ENCODE measurements at places on chromosomes 4 and X.

DNA sequence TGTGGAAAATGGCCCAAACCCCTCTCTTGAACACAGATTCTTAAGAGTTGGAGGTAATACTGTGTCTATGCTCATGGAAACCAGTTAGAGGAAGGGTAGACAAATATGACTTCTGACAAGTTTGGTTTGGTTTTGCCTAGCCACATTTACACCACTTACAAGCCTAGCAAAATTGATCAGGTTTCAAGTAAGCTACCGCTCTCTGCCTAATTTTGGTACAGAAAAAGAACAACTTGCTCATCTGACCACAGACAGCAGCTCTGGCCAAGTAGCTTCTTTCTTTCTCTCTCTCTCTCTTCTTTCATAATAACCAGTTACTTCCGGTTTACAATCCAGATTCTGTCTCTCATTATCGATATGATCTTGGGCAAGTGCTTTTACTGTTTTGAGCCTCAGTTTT, 260.0 kb downstream of the GLUD2 start:
- DNase-seq = no peak

GRCh38 chr4:19005211-19005610, 983.7 kb upstream of the LCORL start:
- peak; percentile 25 for DNase-seq

DNA sequence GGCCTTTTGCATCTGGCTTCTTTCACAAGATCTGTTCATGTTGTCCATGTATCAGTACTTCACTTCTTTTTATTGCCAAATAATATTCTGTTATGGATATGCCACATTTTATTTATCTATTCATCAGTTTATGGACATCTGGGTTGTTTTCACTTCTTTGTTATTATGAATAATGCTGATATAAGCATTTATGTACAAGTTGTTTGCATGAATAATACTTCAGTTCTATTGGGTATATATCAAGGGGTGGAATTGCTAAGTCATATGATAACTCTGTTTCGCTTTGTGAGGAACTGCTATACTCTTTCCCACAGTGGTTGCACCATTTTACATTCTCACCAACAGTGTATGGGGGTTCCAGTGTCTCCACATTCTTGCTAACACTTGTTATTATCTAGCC, 190.4 kb downstream of the RBMX2 start:
- DNase-seq = no peak

DNA sequence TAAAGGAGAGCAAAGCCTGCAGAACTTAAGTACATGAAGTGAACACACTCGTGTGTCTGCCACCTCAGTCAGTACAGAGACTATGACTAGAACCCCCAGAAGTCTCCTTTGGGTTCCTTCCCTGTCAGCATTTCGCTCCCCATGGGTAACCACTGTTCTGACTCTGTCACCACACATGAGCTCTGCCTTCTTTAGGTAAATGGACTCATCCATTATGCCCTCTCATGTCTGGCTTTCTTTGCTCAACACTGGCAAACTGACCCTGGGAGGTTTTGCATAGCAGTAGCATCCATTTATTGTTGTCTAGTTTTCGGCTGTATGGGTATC, 38.5 kb downstream of the TBC1D14 start:
- no peak for DNase-seq

DNA sequence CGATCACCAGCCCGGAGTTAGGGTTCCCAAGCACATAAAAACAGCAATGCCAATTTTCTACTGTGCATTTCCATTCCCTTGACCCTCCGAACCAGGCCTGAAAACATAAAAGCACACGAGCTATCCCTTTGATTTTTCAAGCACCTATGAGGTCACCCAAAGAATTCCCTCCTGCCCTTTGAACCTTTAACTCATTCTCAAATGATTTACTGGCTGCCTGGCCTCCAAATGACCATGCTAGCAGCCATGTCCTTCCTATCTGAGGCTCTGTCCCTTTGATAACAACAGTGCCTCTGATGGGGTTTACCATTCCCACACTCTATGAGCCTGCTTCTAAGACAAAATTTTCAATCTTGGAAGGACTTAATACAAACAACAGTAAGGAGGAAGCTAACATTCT, 15.2 kb downstream of the SHROOM4 start:
- no peak for DNase-seq

DNA sequence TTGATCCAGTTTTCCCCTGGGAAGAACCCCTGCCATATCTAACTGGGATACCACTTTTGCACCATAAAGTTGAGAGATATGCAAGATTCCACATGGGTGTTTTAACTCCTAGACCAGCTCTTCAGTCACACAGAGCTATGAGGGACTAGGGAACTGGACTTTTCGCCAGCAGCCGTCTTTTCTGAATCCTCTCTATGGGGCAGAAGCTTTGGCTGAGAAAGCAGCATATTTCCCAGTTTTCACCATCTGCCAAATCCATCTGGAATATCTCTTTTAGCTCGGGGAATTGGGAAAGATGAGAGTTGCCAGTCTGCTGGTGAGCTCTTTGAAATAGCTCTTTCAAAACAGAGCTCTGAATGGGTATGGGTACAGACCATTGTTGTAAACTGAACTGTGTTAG, 20.9 kb downstream of the APOOL start:
- DNase-seq = no peak

DNA sequence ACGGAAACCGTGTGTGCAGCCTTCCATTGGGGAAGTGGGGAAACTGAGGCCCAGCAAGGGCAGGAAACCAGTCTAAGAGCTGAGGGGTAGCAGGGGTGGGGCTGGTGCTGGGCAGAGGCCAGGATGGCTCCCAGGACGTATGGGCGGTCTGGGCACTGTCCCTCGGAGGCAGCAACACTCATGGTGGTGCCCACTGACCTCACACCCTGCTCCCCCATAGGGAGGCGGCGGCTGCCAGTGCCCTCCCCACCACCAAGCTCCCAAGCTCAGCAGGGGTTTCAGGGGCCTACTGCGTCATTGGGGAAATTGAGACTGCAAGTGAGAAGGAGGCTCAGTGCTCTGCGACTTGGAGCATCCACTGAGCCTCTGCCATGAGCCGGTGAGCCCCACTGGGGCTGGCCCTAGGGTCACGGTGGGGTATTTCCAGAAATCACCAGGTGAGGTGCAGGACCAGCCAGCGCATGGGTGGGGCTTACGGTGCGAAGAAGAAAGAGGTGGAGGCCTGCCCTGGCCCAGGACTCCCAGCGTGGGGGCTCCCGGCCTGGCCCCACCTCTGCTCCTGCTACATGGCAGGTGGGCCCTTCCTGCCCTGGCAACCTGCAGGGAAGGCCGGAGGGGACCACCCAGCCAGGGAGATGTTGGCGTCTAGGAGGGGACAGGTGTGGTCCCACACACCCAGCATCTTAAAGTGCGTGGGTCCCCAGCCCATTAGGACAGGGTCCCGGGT, 915 bp downstream of the MSANTD1 start:
- no peak for DNase-seq

DNA sequence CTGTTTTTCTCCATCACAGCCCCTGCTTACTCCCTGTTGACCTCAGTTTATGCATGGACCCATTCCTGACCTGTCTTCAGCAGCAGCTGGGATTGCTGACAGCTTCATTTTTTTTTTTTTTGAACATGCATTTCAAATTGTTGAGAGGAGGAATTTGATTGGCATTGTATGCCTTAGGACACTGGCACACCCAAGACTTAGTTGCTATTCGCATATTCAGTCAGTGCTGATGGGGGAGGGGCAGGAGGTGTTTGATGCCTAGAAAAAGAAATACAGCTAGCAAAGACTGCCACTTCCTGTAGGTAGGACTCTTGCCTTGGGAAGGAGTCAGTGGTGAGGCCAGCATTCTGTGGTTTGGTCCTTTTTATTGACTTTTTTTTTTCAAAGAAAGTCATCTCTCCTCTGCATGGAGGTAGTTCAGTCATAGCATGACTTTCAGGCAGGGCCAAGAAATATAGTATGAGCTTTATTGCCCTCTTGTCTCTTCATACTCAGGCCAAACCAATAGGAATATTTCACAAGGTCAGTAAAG, 33.6 kb upstream of the XK start:
- no peak for DNase-seq

DNA sequence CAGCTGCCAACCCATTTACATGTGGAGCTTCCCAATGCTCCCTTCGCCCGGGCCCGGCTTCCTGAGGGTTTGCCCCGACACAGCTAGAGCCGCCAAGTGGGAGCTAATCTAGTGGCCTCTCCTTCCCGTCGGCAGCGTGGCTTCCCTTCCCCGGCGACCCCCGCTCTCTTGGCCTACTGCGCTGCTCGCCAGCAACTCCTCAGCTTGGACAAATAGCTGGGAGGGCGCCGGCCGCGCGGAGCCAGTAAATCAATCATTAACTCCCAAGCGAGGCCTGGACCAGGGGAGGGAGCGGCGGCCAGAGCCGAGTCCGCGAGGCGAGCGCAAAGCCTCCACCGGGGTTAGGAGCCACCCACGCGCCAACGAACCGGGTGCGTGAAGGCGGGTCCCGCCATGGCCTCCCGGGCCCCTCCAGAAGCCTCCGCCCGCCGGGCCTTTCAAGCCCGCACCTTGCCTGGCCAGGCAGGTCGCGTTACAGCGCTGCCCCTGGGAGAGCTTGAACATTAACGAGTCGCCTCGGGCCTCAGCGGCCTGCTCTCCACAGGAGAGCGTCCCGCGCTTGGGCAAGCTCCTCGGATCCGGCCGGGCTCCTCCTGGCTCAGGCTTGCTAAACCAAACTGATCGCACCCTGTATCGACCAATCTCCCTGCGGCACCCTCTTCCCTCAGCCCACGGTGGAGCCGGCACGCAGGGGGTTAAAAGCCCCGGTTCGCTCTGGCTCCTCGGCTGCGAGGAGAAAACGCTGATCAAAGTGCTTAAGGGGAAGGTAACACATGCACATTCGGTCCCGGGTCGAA, 10.6 kb upstream of the BCOR start:
- DNase-seq = no peak

GRCh38 chr4:20043991-20044390, 207.7 kb upstream of the SLIT2 start:
- DNase-seq = no peak

GRCh38 chrX:40465735-40466551, 114.8 kb upstream of the ATP6AP2 start:
- no peak for DNase-seq

DNA sequence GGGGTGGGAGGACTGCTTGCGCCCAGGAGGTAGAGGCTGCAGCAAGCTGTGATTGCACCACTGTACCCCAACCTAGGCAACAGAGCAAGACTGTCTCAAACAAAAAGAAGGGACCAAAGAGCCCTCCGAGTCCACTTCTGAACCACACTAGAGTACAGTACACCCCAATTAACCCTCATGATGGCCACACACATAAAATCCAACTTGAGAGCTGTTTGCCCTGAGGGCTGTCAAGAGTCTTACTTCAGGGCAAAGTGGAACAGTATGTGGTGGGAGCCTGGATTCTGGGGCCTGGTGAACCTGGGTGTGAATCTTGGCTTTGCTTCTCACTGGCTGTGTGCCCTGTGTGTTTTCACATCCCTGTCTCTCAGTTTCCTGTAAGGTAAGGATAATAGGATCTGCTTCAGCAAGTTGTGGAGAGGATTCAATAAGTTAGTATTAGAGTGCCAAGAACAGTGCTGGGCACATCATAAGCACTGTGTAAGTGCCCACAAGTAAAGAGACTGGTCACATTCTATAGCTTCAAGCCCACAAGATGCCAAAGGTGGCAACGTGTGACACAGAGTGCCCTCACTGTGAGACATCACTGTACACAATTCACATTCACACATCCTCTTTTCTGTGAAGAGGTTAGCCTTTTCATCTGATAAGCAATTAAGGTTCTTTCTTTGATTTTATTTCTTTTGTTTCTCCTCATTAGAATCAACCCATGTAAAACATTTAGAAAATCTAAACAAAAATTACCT, 52.1 kb downstream of the LEF1 start:
- no peak for DNase-seq

- DNase-seq = no peak
These were observed 2.1 kb downstream of the SEL1L3 start for GRCh38 chr4:25860586-25861279.

- no peak for DNase-seq
These were observed 189.9 kb downstream of the IL15 start for GRCh38 chr4:141826260-141826659.

Measured in fibroblast of skin of left quadriceps (primary cell).